ENCODE measurements at places on chromosomes 3 and 15.

- no peak for DNase-seq
Measured at GRCh38 chr3:22729212-22729611, 473.9 kb upstream of the UBE2E2 start.

- DNase-seq, result no peak
Measured at GRCh38 chr3:19888428-19889152, 45.4 kb downstream of the EFHB start.

DNA sequence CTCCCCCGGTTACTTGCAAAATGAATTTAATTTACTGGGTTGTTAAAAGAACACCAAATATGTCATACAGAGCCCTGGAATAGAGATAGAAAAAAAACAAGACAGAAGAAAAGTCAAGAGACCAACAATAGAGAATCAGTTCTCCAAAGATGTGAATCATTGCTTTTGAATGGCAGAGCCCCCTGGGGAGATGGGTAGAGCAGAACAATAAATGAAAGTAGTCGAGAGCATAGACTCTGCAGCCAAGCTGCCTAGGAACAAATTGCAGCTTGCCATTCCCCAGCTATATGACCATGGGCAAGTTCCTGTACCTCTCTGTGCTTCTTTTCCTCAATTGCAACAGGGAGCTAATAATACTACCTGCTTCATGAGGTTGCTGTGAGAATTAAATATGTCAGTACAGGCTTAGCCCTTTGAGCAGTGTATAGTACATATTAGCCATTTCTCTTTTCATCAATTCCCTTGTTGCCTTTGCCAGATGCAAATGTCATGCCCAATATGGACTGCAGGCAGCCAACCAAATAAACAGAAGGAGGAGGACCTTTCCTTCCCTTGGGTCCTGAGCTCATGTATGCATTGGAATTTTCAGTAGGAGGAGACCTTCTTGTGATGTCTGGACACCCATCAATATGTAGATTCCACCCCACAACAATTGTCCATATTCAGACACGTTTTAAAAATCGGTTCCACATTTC lies 25.0 kb upstream of the BFSP2 start:
- no peak for DNase-seq

GRCh38 chr3:41162541-41162940 lies 36.8 kb upstream of the CTNNB1 start:
- DNase-seq, result no peak

GRCh38 chr3:54138937-54139547 lies 16.7 kb downstream of the CACNA2D3 start:
- DNase-seq, result no peak

DNA sequence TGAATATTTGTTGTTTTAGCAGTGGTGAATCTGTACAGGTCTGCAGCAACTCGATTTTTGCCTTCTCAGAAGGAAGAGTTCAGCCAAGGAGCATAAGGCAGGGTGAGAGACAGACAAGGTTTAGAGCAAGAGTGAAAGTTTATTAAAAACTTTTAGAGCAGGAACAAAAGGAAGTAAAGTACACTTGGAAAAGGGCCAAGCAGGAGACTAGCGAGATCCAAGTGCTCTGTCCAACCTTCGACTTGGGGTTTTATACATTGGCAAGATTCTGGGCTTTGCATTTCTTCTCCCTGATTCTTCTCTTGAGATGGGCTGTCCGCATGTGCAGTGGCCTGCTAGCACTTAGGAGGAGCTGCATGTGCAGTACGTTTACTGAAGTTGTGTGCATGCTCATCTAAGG lies 46.7 kb upstream of the AADACL2 start:
- DNase-seq, result no peak

- DNase-seq, result no peak
Measured at GRCh38 chr3:87173776-87174175, 53.3 kb upstream of the CHMP2B start.

- DNase-seq, result no peak
Measured at GRCh38 chr3:129673012-129673411, 66.5 kb upstream of the PLXND1 start.

GRCh38 chr3:38047896-38048295 lies 8.9 kb downstream of the DLEC1 start:
- no peak for DNase-seq

GRCh38 chr3:63338351-63338750 lies 60.2 kb downstream of the SYNPR start:
- no peak for DNase-seq

- no peak for DNase-seq
Measured at GRCh38 chr15:70437089-70437488, 326.3 kb downstream of the UACA start.

DNA sequence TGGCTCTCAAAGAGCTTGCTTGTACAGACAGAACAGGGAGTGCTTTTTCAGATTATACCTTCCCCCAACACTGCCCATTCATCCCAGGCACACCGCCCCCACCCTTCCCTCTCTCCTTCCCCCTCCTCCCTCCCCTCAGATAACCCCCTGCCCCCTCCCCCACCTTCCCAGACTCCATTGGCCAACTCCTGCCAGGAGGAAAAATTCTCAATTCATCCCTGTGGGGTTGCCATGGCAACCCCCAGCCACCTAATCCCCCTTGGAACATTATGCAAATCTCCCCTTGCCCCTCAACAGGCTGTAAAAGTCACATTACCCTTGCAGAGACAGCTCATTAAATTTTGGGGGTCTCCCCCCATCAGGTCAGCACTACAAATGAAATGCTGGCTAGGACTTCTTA lies 14.3 kb downstream of the TLE3 start:
- DNase-seq, result no peak

GRCh38 chr3:120496278-120497002 lies 45.6 kb upstream of the FSTL1 start:
- no peak for DNase-seq

- no peak for DNase-seq
Measured at GRCh38 chr3:159941038-159942000, 47.3 kb upstream of the IL12A start.

DNA sequence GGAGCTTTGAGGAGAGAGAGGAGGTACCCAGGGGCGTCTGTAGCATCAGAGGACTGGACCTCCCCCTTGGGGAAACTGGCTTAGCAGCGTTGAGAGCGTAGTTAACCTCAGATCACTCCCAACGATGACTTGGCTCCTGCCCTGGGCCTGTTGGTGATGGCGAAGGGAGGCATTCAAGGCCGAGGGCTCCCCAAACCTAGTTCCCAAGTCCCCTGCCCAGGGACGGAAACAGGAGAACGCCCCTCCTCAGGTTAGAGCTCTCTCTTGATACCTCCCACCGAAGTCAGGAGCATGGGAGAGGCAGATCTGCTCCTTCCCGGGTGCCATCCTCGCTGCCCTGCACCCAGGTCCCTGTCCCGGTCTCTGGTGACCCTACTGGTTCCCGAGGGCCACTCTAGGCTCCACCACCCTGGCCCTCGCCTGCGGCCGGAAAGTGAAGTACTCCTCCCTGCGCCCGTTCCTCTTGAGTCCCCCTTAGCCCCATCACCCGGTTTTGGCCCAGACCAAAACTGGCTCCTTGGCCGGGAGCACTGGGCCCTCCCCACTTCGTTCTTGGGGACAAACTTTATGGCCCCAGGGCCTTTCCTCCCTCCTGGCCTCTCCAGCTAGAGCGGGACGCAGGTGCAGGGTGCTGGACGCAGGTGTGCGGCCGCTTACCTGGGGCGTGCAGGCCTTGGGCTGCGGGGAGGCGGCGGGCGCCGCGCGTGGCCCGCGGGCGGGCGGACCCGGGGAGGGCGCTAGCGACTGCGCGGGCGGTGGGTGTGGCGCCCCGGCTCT lies 2.6 kb upstream of the SKOR1 start:
- DNase-seq, result no peak
